GM23338 (cell line): ENCODE measurements at places on chromosomes 5 and 9.
A peak's percentile ranks its signal among the peaks of the same experiment; 100 is the strongest.

DNA sequence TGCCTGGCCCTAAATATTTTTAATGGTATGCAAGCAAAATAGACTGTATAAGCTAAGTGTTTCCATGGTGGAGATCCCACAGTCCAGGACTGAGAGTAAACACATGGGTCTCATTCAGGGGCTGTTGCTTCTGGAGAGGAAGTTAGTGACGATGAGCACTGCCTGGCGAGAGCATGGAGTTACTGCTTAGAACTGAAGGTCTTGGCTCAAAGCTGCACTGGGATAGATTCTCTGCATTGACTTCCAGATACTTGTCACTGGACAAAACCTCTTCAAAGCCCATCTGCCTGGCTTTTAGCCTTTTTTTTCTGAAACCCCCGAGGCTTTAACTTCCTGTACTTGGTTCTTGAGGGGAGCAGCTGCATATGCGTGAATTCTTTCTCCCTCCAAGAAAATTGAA, 39.2 kb downstream of the GPR107 start:
- no peak for DNase-seq

GRCh38 chr5:148542812-148543211, 111.5 kb downstream of the HTR4 start:
- no peak for DNase-seq

DNA sequence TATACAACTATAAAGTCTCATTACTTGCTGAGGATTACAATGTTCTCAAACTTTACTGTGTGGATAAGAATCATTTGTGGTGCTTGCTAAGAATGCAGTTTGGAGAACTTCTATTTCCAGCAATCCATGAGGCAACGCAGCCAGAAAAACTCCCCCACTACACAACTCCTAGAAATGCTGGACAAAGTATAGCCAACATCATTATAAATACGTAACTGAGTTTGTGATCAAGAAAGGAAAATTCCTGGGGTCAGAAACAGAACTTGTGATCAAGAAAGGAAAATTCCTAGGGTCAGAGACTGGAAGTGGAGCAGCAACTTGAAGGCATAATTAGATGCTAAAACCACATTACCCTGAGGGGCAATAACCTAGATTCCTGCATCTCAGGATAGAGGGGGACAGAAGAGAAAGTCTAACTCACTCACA, 81.1 kb downstream of the MAT2B start:
- DNase-seq = no peak

DNA sequence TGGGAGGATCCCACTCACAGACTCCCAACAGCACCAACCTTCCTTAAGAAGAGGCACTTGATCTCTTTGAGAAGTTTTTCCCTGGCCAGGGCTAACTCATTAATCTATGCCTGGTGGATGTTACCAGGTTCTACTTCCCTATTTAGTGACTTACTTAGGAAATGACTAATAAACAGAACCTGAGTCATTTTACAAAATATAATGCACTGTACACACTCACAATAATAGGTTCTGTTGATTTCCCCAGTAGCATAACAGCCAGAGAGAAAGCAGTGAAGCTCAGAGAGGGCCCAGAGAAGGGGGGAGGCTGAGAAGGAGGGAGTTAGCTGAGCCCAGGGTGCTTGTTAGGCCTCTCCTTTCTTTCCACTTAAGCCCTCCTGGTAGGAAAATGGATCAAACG, 27.1 kb downstream of the FRMD3 start:
- no peak for DNase-seq

DNA sequence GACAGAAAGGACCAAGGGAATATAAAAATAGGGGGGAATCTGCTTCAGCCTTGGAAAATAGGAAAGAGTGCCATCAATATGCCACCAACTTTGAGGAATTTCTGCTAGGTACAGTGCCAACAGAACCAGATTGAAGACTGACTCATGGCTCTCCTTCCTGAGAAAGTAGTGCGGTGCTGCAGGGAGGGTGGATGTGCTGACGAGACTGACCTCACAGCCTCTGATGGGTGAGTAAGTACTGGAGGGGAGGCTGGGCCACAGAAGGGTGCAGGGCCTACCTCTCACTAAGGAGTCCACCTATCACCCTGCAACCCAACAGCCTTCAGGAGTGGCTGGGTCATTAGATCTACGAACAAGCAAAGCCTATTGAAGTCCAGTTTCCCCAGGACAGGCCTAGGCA, 187.6 kb downstream of the GABBR2 start:
- no peak for DNase-seq

GRCh38 chr5:115843444-115844130, 1.9 kb downstream of the AP3S1 start:
- DNase-seq = no peak

GRCh38 chr9:92100237-92100911, 14.8 kb downstream of the SPTLC1 start:
- no peak for DNase-seq

- DNase-seq = no peak
Measured at GRCh38 chr9:131590449-131590848, 45.1 kb downstream of the PRRT1B start.

DNA sequence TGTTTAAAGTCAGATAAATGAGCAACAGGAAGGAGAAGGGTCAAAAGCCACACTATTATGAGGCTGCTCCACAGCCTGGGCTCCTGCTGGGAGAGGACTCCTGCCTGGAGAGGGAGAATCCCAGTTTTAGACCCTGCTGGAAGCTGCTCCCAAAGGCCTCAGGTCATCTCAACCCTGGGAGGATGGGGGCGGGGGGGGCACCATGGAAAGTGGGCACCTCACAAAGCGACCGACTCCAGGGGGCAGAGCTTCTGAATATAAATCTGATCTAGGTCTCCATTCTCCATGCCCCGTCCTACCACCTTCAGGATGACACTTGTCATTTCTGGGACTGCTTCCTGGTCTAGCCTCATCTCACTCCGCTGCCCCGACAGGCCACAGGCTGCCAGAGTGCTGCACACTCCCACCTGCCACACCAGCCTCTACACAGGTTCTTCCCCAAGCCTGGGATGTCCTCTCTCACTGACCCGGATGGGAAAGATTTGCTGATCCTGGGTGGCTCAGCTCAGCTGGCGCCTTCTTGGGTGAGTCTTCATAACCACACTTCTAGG, 183.4 kb downstream of the GAPVD1 start:
- DNase-seq = no peak

GRCh38 chr5:150313921-150314716, 11.4 kb upstream of the ARSI start:
- no peak for DNase-seq

GRCh38 chr9:77598524-77598923, 49.6 kb downstream of the GNA14 start:
- no peak for DNase-seq

DNA sequence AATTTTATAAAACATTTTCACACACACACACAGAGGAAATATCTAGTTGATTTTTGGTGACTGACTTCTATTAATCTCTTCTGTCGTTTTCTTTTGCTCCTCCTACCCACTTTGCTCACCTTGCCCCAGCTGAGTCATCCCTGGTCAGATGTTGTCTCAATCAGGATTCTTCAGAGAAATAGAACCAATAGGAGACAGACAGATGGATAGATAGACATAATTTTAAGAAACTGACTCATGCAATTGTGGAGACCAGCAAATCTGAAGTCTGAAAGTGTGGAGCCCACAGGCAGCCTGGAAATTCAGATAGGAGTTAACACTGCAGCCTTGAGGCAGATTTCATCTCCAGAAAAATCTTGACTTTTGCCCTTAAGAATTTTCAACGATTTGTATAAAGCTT, 37.0 kb upstream of the PIK3R1 start:
- DNase-seq = no peak

DNA sequence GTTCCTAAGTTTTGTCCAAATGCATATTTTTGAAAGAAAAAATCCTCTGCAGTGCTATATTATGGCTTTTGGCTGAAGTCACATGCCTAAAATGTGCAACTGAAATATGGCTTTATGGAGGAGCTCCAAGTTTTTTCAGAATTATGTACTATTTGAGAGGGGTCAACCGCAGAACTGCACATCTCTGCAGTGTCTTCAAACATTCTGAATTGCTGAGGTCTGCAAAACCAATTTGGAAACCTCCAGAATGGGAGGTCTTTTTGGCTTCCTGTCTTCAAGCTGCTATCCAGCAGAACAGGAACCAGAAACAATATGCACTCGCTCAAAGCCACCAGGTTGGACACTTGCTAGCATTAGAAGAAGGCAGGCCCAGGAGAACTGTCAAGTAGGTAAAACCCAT, 376.0 kb upstream of the PAPPA start:
- no peak for DNase-seq

DNA sequence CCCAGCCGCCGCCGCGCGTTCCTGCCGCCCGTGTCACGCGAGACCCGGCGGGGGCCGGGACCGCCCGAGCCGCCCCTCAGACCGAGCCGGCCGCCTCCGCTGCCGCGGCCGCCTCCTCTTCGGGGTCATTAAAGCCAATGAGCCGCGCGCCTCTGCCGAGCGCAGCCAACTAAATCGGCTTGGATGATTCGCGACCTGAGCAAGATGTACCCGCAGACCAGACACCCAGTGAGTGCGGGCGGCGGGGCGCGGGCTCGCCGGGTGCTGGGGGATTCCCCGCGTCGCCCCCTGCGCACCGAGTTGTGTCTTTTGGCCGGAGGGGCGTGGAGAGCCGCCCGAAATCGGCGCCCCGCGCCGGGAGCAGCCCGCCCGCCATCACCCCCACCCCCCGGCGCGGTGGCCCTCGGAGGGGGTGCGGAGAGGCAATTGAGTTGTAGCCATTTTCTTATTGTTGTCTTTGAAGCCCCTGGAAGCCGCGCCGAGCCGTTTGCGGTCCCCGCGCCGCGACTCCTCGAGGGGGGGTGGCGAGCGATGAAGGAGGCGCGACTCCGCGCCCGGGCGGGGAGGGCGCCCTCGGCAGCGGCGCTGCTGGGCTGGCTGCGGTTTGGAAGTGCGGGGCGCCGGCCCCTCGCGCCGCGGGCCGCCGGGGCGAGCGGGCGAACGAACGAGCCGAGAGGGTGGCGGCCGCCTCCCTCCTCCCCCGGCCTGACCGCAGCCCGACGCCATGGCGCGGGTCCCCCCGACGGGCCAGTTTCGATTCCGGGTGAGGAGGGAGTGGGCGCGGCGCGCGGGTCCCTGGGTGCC, 1.0 kb downstream of the TLE4 start:
- peak; percentile 63 for DNase-seq

- DNase-seq = peak; percentile 64
Measured at GRCh38 chr5:173187054-173187743, 42.9 kb downstream of the BNIP1 start.

DNA sequence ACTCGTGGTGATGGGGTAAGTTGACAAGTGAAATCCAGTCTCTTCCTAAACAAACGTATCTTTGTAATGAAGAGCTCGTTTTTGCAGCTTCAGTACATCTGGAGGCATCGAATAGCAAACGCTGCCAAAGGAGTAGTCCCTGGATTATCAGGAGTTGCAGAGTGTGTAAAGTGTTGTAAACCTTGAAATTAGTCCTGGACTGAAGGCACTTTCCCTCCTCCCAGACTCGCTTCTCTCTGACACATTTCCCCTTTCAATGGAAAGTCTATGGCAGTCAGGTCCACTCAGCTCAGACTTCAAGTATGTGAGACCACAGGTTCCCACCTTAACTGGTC, 1.5 kb upstream of the PBX3 start:
- DNase-seq = no peak

- DNase-seq = no peak
Measured at GRCh38 chr5:179348843-179349242, 3.6 kb upstream of the ADAMTS2 start.

DNA sequence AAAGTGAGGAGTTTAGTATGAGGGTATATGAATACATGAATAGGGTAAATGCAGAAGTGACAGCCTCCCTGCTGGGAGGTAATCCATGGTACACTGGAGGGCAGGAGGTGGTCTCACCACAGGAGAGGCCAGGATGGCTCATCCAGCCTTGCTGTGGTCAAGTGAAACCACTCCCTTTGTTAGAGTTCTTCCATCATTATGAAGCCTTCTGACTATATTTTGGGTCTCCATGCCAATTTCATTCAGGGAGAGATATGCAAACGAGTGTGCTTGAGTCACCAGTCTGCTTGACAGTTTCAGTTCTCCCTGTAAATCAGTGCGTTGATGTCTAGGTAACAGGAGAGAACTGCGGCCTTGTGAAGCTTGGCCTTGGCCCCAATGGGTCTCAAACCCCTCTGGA, 16.4 kb downstream of the PPP3R2 start:
- no peak for DNase-seq

DNA sequence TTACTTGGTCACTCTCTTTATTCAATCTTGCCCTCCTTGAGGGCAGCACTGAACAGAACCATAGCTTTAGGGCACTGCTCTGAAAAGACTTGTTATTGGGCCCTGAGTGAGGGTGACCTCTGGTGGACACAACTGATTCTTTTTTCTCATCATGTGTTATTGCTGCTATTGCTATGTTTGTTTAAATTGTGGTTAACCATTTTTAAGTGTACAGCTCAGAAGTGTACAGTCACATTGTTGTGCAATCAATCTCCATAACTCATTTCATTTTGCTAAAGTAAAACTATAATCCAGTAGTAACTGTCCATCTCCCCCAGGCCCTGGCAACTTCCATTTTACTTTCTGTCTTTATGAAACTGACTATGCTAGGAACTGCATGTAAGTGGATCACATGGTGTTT, 351.1 kb upstream of the RIOK2 start:
- DNase-seq = peak; percentile 65

- DNase-seq = no peak
Measured at GRCh38 chr5:122766130-122766529, 8.8 kb upstream of the SNX2 start.
